ENCODE measurements at places on chromosomes 2 and 18.

- no peak for DNase-seq
Measured at GRCh38 chr2:46179037-46179621, 118.1 kb upstream of the EPAS1 start.

DNA sequence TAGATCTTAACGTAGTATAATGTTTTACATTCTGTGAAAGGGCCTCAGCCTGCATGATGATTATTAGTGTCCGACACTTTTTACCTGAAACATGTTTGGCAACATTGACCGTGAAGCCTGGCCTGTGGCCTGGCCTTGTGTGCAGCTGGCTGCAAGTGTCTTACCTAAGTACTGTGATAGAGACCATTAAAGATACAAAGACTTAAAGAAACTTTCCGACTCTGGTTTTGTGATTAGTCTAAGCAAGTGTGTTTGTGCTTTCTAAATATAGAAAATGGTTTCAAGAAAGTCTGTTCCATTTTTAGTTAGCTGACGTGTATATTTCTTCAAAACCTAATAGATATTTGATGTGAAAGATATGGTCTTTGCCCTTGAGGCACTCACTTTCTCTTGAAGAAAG is 601.8 kb downstream of the LRP1B start:
- DNase-seq, result no peak

GRCh38 chr2:215635788-215636139 is 199.9 kb upstream of the FN1 start:
- no peak for DNase-seq

- no peak for DNase-seq
Measured at GRCh38 chr2:146041274-146041910, 1521.5 kb upstream of the ZEB2 start.

GRCh38 chr2:201411421-201411820 is 39.8 kb downstream of the TRAK2 start:
- DNase-seq, result no peak

DNA sequence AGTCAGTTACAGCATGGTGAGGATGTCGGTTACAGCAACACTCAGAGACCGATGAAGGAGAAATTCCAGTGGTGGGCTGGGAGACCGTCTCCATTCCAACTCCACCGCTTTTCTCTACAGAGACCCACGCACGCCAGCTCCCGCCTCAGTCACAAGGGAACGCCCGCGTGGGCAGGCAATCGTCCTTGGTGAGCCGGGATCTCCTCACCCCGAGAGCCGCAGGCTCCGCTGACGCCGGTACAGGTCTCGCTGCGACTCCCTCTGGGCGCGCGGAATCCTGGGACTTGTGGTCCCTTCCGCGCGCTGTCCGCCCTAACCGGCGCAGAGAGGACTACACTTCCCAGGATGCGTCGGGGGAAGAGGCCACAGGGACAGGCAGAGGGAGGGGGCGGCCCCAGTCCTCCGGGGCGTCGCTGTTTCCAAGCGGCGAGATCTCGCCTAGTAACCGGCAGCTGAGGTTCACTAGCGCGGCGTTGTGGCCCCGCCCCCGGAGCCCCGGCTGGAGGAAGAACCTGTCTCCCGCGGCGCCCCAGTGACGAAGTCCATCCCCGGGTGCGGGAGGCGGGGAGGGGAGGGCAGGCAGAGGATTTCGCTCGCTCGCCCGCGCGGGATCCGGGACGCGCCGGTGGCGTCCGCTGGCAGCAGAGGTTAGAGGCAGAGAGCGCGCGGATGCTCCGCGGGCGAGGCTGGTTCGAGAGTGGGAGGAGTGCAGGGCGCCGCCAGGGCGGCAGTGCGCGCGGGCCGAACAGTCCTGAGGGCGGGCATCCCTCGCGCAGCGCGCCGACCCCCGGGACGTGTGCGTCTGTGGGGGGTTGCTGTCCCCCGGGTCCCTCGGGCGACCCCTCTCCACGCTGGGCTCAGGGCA is at the start of gene EML6:
Gene EML6, plus strand, starts transcription at position 532 of the 865 bp plus-strand sequence. CDS start 1,400 bp downstream, outside the sequence.
- DNase-seq, result peak; percentile 95

DNA sequence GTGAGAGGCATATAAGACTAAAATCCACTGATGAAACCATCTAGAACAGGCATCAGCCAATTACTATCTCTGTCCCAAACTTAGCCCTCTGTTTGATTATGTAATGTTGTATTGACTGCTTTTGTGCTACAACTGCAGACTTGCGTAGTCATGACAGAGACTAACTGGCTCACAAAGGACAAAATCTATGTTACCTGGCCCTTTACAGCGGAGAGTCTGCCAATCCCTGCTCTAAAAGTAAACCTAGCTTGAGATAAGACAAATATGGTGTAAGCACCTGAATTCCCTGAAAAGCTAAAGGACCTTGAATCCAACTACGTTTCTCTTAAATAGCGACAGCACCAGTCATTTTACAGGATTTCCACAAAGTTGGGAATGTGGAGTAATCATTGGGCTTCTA is 102.8 kb upstream of the LRRTM1 start:
- DNase-seq, result no peak

GRCh38 chr2:201151127-201151981 is 31.6 kb upstream of the CASP10 start:
- DNase-seq, result no peak

GRCh38 chr2:169162613-169163012 is 93.2 kb downstream of the DHRS9 start:
- DNase-seq, result no peak

GRCh38 chr2:196242131-196242620 is 70.8 kb upstream of the STK17B start:
- DNase-seq, result no peak

- DNase-seq, result no peak
Measured at GRCh38 chr18:61209801-61210200, 123.4 kb upstream of the CDH20 start.

- peak; percentile 51 for DNase-seq
Measured at GRCh38 chr2:233387667-233388528, 33.6 kb downstream of the DGKD start.

DNA sequence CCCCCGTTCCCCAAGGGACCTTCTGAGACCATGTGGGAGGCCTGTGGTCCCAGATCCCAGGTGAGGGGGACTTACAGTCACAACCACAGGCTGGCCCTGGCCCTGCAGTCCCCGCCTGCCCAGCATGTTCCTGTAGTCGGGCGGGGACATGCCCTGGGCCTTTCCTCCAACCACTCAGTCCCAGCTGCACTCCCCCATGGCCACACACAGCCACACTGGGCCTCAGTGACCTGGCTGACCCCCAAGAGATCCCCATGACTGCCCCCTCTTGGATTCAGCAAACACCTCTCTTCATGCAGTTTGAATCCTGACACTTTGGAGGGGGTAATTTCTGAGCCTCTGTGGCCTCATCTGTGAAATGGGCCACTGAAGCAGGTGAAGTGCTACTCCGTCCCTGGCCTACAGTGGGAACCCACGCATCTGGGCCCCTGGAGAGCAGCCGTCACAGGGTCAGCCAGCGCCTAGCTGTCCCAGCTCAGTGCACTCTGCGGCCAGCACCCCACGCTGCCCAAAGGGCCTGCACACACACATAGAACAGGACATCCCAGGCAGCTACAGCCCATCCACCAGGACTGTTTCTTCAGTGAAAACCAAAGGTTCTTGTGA is 12.7 kb upstream of the ARHGEF4 start:
- no peak for DNase-seq

- no peak for DNase-seq
Measured at GRCh38 chr2:56801214-56801613, 617.4 kb downstream of the CCDC85A start.

- no peak for DNase-seq
Measured at GRCh38 chr18:46916551-46917107, 678 bp downstream of the PIAS2 start.

- DNase-seq, result no peak
Measured at GRCh38 chr2:27885661-27886060, 4.5 kb downstream of the RBKS start.

DNA sequence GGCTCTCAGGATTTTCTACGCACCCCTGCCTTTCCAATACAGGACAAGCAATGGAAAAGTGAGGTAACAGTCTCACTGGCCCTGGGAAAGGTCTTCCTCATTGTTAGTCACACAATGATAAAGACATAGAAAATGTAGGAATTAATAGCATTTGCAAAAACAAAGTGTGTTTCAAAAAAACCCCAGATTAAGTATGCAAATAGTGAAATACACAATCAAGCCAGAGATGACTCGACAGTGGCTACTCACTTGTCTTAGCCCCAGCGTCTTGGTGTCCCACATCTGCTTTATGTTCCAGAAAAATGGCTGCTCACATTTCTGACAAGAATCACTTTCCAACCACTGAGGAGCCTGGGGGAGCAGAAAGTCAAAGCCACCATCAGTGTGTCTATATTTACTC is 47.0 kb upstream of the AP1S3 start:
- DNase-seq, result no peak

- DNase-seq, result no peak
Measured at GRCh38 chr2:112996635-112997034, 8.6 kb upstream of the IL36A start.

GRCh38 chr2:227829337-227829736 is 15.7 kb downstream of the CCL20 start:
- no peak for DNase-seq

DNA sequence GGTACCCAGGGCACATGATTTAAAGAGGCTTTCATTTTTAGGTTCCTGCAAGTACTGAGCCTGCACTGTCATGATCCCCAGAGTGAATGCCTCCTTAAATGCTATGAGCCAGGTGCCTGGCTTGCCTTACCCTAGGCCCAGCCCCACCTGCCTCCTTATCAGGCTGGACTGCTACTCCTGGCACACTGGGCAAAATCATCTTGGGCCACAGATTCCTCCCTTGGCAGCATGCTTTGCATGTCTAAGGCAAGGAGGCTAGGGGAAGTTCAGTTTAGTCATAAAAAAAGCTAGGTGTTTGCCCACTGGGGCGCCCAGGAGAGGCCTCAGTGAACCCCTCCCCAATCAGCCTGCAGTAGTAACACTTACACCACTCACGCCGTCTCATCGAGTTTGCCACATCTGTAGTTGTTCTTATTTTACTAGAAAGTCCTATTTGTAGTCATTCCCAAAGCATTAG is 45.1 kb downstream of the LBH start:
- DNase-seq, result no peak

- DNase-seq, result no peak
Measured at GRCh38 chr2:126653761-126654160, 2.2 kb upstream of the GYPC start.

DNA sequence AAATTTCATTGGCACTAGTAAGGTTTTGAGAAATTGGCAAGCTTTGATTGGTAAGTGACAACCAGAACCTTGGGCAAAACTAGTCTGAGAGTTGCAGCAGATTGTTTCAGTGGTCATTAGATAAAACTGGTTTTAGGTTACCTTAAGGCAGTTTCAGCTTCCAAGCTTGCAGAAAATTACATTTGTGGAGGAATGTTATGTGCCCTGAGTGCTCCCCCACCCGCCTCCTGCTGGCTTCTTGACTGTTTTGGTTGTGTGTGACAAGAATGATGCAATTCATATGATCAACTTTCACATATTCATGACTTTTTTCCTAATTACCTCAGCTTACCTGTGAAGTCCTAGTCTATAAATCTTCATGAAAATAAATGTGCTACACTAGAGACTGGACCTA is 599.5 kb upstream of the ZNF804A start:
- DNase-seq, result no peak

- DNase-seq, result no peak
Measured at GRCh38 chr2:15918761-15919356, 21.5 kb upstream of the MYCN start.

DNA sequence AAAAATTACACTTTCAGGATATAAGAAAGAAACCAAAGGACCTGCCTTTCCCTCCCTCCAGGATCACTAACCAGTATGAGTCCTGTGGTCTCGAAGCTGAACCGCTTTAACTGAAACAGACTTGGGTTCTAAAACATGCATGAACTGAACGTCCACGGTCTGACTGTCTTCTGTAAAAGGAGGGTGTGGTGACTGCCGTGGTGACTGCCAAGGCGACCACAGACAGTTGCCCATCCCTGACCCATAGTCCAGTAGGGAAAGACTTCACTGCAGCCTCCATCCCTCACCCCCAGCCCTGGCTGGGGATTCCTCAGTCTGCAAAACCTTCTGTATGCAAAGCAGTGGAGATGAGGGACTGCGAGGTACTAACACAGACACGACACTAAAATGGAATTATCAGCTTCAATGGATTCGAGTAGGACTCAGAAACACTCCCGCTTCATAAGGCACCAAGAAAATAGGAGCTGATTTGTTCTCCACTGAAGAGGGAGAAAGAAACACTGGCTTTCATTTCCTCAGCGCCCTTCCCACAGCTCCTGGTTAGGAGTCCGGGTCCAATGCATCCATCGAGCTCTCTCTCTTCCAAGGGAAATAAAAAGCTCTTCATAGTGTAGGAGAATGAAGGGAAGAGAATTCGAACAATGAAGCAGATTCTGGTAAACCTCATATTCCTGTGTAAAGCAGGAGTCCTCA is 197.2 kb downstream of the HDAC4 start:
- no peak for DNase-seq

DNA sequence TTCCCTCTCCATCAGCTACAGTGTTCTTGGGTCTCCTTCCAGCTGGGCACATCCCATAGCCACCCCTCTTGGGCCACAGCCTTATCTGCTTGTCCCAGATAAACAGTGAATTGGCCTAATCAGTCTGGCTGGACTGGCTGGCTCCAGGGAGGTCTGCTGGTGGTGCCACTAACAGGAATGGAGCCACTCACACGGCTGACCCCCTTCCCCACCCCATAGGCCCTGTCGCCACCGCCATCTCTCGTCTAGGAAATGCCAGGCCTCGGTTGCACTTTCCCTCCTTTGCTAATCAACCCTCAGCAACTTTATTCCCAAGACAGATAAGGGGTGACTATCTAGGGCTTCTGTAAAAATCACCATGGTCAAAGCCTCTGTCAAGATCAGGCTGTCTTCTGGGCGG is 23.0 kb upstream of the TNP1 start:
- no peak for DNase-seq

- no peak for DNase-seq
Measured at GRCh38 chr18:36620788-36621187, 208.0 kb downstream of the TPGS2 start.

DNA sequence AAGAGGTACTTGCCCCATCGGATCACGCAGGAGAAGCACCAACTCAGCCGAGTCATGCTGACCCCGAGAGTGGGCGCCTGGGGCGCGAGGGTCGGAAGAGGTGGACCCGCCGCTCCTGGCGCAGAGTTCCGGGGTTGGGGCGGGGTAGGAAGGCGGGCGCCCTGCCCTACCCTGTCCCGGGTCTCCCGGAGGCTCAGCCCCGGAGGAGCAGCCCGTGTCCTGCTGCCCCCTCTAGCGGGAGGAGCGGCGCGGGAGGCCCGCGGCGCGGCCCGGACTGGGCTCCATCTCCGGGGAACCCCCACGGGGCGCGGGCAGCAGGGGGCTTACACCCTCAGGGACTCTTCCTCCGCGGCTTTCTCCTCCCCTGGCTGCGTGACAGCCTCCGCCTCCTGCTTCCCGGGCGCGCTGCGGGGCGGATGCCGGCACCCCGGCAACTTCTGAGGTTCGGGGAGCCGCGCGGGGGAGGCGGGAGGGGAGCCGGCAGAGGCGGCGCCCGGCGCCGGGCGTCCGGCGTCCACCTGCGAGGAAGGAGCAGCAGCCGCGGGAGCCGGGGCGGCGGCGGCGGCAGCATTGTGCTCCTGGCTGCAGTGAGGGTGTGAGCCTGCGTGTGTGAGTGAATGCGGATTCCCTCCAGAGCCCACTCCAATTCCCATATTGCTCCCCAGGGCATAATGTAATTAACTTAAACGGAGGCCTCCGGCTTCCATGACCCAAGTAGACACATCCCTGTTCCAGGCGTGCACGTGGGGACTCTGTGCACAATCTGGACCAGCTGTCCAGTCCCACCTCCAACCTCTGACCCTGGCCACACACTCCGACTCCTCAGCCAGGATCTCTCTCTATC is 7.6 kb upstream of the TNS1 start:
- DNase-seq, result no peak

- DNase-seq, result no peak
Measured at GRCh38 chr2:60213865-60214625, 339.4 kb downstream of the BCL11A start.

GRCh38 chr18:66317243-66318090 is 286.4 kb downstream of the CDH19 start:
- DNase-seq, result no peak

Measured in NCI-H1092 (cell line).